Ascending aorta (tissue), 2 donors: ENCODE measurements at places on chromosomes 12 and 14.

DNA sequence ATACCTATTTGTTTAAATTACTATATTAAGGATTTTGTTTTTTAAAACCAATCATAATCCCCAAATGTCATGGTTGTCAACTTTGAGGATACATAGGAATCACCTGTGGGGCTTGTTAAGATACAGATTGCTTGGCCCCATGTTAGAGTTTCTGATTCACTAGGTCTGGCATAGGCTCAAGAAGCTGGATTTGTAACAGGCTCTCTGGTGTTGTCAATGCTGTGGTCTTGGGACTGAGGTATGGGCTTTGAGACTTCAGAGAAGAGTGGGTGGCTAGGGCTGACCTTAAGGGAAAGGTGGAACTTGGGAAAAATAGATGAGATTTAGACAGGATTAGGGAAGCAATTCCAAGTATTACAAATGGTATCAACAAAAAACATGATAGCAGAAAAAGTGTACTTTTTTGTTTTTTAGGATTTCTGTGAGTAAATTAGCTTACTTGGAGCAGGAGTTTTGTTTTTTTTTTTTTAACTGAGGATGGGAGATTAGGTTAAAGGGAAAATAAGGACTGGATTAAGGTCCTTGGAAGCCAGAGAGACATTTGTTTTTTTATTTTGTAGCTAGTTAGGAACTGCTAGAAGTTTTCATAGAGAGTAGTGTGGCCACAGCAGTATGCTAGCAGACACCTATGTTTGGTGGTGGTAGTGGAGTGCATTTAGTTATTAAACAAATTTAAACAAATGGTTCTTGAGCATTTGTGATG, 88.6 kb downstream of the RAD51B start:
- DNase-seq = no peak

DNA sequence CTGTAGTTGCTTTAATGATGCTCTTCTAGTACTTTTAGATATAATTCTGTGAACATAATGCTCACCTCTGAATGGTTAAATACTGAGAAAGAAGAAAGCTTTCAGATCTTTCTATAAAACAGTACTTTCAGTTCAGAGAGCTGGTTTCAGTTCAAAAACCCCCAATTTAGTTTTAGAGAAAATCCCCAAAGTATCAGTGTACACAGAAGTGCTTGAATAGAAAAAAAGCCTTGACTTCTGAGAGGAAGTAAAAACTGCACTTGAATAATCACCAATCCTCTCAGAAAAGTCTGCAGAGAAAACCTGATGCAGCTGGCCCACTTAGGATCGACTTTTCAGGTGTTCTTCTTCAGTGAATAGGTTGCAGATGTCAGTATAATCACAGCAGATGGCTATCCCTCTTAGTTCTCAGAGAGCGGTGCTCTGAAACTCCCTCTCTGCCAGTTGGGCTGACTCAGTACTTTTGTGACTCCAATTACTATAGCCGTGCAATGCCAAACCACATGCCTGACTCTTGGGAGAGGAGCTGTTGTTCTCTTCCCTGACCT, 616.3 kb downstream of the LRFN5 start:
- DNase-seq = no peak

DNA sequence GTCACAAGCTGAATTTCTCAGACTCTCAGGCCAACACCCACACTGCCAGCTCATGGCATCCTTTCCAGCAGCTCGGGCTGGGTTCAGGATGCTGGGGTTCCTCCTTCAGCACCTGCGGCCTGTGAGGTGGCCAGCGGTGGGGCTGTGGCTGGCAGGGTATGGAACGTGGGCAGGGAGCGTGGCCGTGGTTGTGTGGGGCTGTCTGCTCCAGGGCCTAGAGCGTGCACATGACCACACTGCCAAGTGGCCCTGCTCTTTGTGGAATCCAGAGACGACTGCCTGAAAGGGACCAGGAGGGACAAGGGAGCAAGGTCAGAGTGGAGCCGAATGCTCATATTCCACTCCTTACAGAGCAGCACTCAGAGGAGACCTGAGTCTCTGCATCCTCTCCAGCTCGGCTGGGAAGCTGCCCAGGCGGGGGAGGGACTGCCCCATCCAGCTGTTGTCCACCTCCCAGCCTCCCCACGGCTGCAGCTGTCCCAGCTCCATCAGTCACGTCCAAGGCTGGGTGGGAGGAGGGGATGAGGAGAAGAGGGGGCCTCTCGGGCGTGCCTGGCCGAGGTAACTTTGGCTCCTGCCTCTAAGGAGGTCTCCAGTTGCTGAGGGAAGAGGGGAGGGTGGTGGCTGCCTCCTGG, 71.3 kb downstream of the TSPAN9 start:
- no peak for DNase-seq

DNA sequence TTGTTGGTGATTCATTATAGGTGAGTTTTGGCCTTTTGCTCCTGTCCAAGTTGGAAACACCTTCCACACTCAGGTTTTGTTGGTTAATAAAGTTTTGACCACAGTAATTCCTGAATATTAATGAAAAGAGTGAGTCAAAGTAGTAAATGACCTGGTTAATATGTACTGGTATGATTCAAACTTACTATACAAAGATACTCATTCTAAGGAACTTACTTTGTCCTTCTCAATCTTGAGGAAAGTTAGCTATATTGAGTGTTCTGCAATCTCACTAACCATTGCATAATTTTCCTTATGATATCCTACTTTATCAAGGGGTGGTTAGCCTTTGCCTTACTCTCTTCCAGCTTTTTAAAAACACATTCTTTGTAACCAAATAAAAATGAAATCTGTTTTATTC, 20.9 kb upstream of the HECTD1 start:
- DNase-seq = no peak

- no peak for DNase-seq
These were observed 956.7 kb upstream of the SEL1L start for GRCh38 chr14:82490397-82490796.

DNA sequence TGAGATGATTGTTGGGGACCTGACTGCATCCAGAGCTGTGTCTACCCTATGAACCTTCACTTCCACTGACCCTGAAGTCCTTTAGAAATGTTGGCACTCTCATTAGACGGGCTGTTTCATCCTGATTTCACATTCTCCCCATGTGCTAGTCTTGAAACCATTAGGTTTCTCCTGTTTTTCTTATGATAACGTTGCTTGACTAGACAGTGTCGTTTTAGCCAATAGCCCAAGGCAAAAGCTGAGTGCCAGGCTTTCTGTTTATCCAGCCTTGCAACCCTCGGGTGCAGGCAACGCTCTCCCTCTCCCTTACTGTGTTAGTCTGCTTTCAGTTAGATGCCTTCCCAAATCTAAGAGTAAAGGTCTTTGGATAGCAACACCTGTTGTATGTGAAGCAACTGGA, 30.1 kb downstream of the DACT1 start:
- no peak for DNase-seq

- DNase-seq = no peak
These were observed 13.7 kb downstream of the PTPRO start for GRCh38 chr12:15335959-15336358.

DNA sequence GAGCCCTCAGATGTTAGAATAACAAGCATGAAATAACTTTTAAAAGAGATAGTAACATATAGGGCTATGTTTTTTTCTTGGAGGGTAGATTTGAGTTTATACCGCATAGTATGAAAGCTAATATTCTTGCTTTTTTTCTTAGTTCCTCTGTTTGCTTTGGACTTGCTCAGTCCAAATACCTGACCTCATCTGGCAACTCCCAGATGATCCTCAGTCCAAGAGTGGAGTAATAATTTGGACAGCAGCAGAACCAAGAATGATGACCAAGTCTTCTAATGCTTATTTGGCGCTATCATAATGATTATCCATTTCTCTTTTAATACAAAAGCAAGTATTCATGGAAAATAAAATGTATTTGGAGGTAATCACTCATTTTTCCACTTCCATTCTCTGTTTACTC, 45.6 kb downstream of the GUCY2C start:
- DNase-seq = no peak
